Hepatocyte (in vitro differentiated cells): ENCODE measurements at places on chromosomes 3 and 15.

- no peak for DNase-seq
These were observed 17.7 kb upstream of the GK5 start for GRCh38 chr3:142243134-142243533.

DNA sequence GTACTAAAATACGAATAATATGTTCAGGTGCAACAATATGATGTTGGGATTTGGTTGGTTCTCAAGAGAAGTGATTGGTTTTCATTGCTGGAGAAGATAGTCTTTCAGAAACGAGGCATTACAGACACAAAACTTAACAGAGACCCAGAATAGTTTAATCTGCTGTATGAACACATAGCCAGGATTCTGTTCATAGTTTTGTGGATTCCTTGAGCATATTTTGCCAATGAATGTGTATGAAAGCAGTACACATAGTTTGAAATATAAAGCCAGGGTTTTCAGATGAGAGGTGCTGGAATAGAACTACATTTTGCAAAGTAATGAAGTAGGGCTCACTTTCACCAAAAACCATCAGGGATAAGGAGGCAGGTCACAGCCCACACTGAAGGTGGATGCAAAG is 5.7 kb upstream of the MCTP2 start:
- no peak for DNase-seq

- DNase-seq: no peak
These were observed 737.6 kb downstream of the EPHA3 start for GRCh38 chr3:89845053-89845452.

DNA sequence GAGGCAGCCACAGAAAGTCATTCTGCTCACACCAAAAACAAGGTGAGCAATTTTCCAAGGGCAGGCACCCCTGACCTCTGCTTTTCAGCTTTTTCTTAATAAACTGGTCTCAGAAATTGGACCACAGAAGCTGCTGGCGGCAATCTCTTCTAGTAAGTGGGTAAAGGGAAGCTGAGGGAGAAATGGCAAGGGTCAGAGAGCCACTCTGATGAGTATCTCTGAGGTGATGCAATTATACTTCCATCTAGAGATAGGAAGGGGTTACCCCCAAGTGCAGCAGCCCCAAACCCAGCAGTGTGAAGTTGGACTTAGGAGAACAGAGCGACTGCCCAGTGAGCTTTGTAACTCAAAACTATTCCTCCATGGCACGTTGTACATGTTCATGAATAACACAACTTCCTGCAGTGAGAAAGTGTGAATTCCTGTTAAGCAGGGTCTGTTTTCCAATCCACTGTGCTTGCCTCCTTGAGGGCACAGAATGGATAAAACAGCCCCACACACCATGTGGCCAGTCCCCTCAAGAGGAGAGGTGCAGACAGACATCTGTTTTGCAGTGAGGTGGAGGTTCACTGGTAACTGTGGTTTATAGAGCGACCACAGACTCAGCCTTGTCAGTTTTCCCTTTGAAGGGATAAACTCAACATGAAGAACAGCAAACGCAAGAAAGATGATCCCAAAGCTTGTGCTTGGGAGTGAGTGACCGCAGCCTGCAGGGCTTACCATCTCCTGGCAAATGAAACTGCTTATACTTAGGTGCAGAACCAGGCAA is 683.4 kb upstream of the CFAP20DC start:
- no peak for DNase-seq

DNA sequence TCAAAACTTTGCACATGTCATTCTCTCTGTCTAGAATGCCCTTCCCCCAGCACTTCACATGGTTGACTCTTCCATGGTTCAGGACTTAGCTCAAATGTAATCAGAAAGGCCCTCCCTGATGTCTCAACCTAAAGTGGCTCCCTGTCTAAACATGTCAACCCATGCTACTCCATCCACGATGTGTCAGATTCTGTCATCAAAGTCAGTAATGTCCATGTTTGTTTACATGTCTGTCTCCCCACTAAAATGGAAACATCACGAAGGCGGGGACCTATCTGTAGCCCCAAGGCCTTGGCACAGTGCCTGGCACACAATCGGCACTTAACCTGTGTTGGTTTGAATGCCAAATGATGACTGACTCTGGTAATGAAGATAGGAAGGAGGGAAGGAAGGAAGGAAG is 20.8 kb upstream of the SNTN start:
- no peak for DNase-seq

GRCh38 chr3:128498127-128498626 is 5.2 kb upstream of the GATA2 start:
- DNase-seq: no peak
